ENCODE measurements at places on chromosomes 3 and 15. TPM values are rescaled to one million over a fixed set of nuclear protein-coding genes. Genes with fewer than 3 reads are reported as not detected.

DNA sequence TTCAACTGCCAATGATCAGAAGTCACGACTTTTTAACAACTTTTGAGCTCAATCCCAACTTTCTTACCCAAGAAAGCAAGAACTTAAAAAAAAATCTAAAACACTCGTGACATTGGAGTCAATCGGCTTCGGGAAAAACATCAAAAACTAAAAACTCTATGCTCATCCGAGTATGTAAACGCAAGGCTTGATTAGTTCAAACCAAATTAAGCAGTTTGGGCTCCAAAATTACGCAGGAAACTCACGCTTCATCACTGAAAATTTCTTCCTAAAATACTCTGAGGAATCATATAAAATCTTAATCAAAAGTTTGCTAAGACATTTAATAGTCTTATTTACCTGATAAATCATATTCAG lies 1.6 kb downstream of the TRA2B start:
- H3K27ac ChIP-seq = peak overlapping the region; percentile 88
- H3K4me1 ChIP-seq = peaks cover 50% of the 10 kb centered on the region
- H3K27me3 ChIP-seq = no peaks in the 10 kb centered on the region
- H3K36me3 ChIP-seq = peaks cover 46% of the 10 kb centered on the region

GRCh38 chr3:10310578-10310977 lies 10.3 kb downstream of the SEC13 start:
- no peak for DNase-seq
- no peak overlapping the region for H3K4me3 ChIP-seq
- no peaks in the 10 kb centered on the region for H3K4me1 ChIP-seq
- no peaks in the 10 kb centered on the region for H3K27me3 ChIP-seq
- H3K27ac ChIP-seq = no peak overlapping the region

DNA sequence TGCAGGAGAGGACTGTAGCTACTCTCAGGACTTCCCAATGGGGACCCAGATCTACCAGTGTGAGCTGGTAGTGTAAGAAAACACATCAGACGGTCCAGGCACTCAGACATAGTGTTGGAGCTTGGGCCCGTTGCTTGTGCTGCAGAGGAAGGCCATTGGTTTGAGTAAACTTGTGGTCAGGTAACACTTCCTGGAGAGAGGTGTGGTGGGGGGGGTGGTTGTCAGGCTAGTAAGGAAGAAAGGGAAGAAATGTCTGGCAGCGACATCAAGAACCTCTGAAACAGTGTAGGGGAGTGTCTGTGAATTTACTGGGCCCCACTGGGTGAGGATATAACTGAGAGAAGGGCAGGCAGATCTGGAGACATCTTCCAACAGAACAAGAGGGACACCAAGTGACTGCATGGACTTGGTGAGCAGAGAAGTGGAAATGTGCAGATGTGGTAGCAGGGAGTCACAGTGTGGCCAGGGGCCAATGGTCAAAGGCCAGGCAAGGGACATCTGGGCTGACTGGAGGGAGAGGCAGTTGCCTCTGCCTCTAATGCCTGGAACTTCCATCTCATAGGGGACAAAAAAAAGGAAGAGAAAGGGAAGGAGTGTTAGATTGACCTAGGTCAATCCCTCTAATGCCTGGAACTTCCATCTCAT lies 63.7 kb upstream of the MRPS22 start:
- no peak for DNase-seq
- no peak overlapping the region for H3K4me3 ChIP-seq
- H3K4me1 ChIP-seq = no peaks in the 10 kb centered on the region

DNA sequence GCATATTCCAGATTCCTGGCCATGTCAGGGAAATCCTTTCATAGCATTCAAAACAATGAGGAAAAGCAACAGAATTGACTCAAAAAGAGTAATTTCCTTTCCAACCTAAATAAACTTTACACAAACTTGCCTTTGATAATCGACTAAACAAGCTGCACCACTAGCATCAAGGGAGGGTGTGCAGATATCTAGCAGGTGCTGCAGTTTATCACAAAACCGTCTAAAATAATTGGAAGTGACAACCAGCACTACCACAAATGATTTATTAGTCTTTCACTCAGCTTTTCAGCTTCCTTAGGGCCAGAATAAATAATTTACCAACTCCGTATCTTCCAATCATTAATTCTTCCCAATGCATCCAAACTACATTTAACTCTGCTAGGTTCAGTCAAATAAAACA lies 71.7 kb downstream of the TBC1D5 start:
- DNase-seq = no peak
- no peak overlapping the region for H3K4me3 ChIP-seq
- no peak overlapping the region for H3K27ac ChIP-seq
- H3K4me1 ChIP-seq = no peaks in the 10 kb centered on the region
- H3K36me3 ChIP-seq = no peaks in the 10 kb centered on the region

GRCh38 chr15:89825271-89825940 lies 10.8 kb upstream of the ANPEP start:
- H3K36me3 ChIP-seq = no peaks in the 10 kb centered on the region
- peaks cover 74% of the 10 kb centered on the region for H3K4me1 ChIP-seq
- H3K27me3 ChIP-seq = no peaks in the 10 kb centered on the region
- DNase-seq = no peak

Gene TGM5
- total RNA-seq = not detected

- H3K27ac ChIP-seq = no peak overlapping the region
- no peaks in the 10 kb centered on the region for H3K4me1 ChIP-seq
- no peak for DNase-seq
- no peaks in the 10 kb centered on the region for H3K36me3 ChIP-seq
- H3K4me3 ChIP-seq = no peak overlapping the region
- H3K27me3 ChIP-seq = no peaks in the 10 kb centered on the region
Measured at GRCh38 chr15:69359722-69360121, 54.4 kb upstream of the KIF23 start.

Gene KBTBD12
- not detected for total RNA-seq

Gene PARP15
- total RNA-seq = not detected

DNA sequence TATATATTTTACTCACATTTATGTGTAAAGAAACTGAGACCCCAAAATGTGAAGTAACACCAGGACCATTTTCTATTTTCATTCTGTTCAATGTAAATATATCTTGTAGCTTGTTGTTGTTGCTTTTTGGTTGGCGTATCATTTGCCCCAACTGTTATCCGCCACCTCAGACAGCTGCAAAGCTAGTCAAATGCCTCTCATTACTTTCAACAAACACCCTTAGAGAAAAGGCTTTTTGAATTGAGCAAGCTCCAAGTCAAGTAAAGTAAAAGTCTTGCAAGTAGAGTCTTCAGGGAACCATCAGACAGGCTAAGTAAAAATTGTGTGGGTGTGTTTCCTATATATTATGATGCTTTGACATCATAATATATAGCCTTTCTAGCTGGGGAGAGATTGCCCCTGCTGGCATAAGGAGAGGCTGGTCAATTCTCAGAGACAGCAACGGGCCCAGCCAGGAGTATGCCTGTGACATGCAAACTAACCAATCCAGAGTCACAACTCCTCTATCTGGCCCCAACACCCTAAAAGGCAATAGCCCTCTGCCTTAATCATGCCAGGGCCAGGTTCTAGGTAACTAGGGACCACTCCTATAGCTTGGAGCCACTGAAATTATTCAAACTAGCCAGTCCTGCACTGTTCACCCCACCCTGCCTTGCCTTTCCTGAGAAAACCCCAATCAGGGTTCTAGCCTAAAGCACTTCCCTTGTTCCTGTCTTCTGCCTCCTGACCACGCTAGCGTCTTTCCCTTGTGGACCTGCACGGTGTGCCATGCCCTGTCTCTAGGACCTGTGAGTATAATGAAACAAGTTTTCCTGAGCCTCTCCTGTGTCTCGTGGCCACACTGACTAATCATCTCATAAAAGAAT lies 75.6 kb downstream of the RAD18 start:
- H3K36me3 ChIP-seq = peaks cover 29% of the 10 kb centered on the region
- H3K27me3 ChIP-seq = no peaks in the 10 kb centered on the region
- no peak overlapping the region for H3K4me3 ChIP-seq
- H3K4me1 ChIP-seq = peaks cover 19% of the 10 kb centered on the region
- no peak for DNase-seq

DNA sequence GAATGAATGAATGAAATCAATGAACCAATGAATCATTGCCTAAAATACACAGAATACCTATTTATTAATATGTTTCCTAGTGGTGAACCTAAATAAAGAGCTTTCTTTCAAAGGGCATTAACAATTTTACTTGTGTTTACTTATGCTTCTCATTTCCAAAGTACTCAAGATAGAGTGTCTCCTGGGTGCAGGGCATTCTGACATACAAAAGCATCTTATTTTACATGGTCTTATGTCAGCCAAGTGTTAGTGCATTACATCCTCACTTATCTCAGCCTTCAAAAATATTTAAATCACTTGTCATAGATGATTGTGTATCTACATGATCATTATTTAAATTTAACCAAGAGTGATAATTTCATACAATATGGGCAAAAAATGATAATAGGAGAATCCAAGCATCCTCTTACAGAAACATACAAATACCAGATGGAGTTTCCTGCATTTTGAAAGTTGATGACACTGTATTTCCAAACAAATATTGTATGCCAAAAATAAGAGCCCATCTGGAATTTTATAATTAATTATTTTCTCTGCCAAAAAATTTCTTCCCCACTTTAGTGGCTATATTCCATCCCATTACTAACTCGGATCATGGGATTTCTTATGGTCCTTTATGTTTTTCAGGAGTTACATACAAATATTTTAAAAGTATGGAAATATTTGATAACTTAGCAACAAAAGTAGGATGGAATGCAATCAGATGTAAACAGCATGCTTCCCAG lies 279.0 kb downstream of the RBMS3 start:
- DNase-seq = no peak
- H3K27ac ChIP-seq = no peak overlapping the region
- no peaks in the 10 kb centered on the region for H3K4me1 ChIP-seq
- no peak overlapping the region for H3K4me3 ChIP-seq
- no peaks in the 10 kb centered on the region for H3K36me3 ChIP-seq
- no peaks in the 10 kb centered on the region for H3K27me3 ChIP-seq

Gene KATNBL1
- total RNA-seq = 57.6 TPM

DNA sequence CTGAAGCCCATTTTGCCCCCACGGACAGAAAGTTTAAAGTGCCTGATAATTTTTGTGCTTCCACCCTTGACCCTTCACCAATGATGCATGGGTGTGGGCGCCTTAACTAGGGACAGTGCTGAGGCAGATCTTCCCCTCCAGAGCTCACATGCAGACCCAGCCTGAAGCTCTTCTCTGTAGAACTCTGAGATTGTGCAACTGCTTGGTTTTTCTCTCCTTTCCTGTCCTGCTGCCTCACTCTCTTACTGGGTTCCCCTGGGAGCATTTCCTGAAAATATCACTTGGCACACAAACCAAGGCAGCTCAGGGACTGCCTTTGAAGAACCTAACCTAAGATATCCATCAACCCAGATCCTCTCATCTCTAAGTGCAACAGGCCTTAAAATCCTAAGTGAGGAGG lies 220.3 kb upstream of the STT3B start:
- no peaks in the 10 kb centered on the region for H3K27me3 ChIP-seq
- no peaks in the 10 kb centered on the region for H3K36me3 ChIP-seq
- H3K27ac ChIP-seq = no peak overlapping the region
- no peak overlapping the region for H3K4me3 ChIP-seq

GRCh38 chr3:129228891-129229585 lies 20.4 kb upstream of the COPG1 start:
- no peak overlapping the region for H3K4me3 ChIP-seq
- H3K36me3 ChIP-seq = no peaks in the 10 kb centered on the region
- peak overlapping the region; percentile 99 for H3K27ac ChIP-seq

Gene DAZL
- total RNA-seq = 0.04 TPM

Measured in PC-3 (cell line).